Stimulated activated CD4-positive, alpha-beta T cell treated with anti-CD3 and anti-CD28 coated beads, Interleukin-4, amount 100 ng/mL, for 1 hour (primary cell): ENCODE measurements at places on chromosomes 5 and 9.

GRCh38 chr9:97598461-97599288, 34.5 kb downstream of the TSTD2 start:
- peak; percentile 64 for DNase-seq

DNA sequence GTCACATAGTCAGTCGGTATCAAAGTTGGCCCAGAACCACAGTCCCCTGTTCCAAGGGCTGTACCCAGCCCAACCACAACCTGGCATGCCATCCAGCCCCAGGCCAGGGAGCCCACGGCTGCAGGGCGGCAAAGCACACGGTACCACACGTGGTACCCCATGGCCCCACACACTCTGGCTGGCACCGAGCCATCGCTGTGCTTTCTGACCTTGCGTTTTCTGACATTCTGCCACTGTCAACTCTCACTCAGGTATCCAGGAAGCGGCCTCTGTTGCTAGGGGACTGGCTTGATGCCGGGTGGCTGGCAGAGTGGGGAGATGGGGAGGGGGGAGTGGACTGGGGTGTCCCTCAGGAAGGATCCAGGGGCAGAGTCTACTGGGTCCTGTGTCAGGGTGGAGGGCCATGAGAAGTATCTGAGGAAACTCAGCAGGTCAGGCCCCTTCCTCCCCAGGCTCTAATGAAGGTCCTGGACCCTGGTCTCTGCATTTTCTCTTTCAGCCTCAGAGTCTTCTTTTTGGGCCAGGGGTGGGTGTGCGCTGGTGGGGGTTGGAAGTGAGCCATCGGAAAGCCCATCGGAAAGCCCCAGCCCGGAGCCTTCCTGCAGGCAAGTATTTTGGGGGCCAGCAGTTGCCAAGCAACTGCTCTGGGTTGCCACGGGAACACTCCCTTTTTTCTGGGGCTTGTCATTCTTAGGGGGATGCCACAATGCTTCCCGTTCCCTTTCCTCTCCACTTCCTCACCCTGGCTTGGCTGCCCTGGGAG, 21.0 kb upstream of the RALGDS start:
- DNase-seq: peak; percentile 60

DNA sequence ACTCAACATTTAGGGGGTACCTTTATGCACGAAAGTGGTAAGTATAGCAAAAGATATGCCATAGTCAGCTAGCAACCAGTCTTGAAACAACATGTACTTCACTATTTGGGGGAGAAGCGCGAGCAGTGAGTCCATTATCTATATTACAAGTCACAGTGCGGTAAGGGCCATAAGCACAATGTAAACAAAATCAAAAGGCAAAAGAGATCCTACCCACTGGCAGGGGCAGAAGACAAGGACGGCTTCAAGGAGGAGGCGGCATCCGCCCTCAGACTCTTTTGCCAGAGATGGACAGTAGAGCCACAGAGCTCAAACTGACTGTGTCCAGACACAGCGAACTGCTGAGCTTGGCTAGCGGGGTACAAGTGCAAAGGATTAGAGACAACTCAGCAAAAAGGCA, 9.6 kb downstream of the MAPK9 start:
- DNase-seq: no peak

GRCh38 chr9:123725389-123725788, 204.5 kb downstream of the DENND1A start:
- DNase-seq: no peak

GRCh38 chr5:79976759-79977515, 14.1 kb downstream of the MTX3 start:
- no peak for DNase-seq

DNA sequence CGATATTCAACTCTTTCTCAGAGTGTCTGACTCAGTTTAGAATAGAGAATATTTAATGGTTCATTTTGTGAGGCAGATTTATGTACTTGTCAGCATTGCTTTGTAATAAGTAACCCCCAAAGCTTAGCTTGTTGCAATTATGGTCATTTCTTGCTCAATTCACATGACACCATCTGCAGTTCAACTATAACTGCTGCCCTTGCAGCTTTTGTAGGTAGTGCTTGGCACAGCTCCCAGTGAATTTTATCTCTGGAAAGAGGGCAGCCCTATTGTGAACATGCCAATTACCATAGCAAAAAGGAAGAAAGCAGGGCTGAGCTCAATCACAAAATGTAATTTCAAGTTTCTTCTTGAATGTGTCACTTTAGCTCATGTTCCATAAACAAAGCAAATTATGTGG, 1587.7 kb upstream of the ACO1 start:
- DNase-seq: no peak

DNA sequence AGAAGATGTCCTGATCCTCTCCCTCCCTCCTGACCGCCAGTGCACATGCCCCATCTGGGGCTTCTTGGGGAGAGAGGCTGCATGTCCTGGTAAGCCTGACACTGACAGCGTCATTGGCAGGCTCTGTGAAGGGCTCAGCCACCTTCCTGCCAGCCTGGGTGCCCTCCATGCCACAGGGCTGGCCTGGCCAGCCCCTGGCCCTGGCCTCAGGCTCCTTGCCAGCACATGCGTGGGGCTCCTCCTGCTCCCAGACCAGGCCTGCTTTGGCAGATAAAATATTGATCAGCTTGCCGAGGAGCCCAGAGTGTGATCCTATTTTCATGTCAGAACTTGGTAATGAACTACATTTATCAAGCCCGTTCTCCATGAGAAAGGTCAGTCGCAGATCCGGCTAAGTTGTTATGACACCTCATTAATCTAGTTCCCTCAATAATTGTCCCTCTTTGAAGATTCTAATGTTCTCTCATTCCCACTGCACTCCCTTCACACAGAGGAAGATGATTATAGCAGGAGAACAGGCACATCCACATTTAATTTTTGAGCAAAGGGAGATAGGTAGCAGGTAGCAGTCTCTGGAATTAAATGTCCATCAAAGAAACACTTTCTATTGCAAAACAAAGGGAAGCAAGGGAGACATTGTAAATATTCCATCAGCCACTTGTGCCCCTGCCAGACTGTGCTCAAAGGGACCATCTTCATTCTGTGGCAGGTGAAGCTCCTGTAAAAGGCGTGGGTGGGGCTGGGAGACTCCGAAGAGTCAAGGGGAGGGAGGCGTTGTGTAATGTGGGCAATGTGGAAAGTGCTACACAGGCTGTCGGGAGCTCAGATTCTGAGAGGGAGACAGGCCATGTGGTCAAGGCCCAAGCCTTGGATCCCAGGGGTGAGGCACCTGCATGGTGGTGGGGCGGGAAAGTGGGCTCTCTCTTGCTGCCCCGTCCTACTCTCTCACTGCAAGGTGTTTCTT, 272.0 kb downstream of the HSPA4 start:
- DNase-seq: no peak

DNA sequence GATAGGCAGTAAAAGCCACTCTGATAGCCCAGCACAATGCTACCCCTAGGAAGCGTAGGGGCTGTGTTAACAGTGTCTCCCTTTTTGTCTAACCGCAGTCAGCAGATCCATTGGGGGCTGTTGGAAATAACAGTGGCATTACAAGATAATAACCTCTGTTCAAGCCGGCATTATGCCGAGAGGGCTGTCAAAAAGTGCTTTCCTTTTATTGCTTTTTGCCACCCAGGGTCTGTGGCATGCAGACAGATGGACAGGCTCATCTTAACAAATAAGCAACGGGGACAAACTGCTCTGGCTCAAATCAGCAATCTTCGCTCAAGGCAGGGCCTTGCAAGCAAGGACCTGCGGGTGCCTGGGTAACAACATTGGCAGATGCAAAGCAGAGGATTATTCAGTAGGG, 123.3 kb downstream of the TLR4 start:
- no peak for DNase-seq

- DNase-seq: no peak
Measured at GRCh38 chr5:140953234-140953633, 13.0 kb upstream of the PCDHAC2 start.

GRCh38 chr5:125189531-125189941, 443.1 kb upstream of the ZNF608 start:
- no peak for DNase-seq

GRCh38 chr5:90882448-90882847, 323.9 kb downstream of the ADGRV1 start:
- no peak for DNase-seq

DNA sequence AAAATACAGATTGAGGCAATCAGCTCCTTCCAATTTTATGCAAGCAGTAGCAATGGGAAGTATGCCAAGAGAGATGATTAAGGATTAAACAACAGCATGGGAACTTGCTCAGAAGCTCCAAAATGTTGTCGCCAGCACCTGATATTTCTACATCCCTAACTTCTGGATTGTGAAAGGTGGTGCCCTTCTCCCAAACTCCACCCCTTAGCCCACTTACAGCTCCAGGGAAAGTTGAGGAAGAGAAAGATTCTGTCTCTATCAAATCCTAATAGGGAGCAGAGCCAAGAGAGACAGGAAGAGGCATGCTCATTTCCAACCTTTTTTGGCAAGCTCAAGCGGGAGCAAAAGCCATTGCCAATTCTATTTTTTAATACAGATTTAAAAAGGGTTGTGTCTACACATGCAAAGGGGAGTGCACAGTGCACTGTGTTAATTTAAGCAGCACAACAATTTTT, 92.4 kb upstream of the NR3C1 start:
- no peak for DNase-seq

GRCh38 chr5:4661326-4661725, 478.8 kb upstream of the ADAMTS16 start:
- no peak for DNase-seq

GRCh38 chr5:126081209-126081608, 342.0 kb upstream of the GRAMD2B start:
- no peak for DNase-seq

- DNase-seq: no peak
Measured at GRCh38 chr5:14428302-14429081, 153.1 kb upstream of the OTULINL start.

GRCh38 chr9:137588311-137588710, 2.0 kb downstream of the ZMYND19 start:
- DNase-seq: no peak

DNA sequence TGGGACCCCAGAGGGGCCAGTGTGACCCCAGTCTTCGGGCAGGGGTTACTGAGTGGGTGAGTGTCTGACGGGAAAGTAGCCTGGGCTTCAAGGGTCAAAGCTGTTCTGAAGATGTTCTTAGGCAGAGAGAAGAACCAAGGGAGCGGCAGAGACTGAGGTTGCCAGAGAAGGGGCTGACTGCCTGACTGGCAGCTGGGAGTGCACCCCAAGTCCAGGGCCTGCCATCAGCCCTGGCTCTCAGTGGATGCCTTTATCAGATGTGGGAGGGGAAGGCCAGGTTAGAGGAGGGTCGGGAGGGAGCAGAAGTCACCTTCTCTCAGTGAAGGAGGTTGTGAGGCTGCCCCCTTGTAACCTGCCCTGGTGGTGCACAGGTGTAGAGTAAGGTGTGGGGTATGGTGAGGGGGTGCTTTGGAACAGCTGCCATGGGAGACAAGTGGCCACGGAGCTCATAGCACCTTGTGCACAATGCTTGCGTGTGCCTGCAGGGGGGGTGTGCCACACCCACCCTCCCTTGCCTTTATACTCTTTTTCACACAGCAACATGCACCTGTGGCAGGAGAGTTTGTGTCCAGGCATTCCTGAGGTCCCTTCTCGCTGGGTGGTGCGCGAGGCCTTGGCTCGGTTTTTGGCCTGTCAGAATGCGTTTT, 18.9 kb downstream of the RALGPS1 start:
- no peak for DNase-seq

DNA sequence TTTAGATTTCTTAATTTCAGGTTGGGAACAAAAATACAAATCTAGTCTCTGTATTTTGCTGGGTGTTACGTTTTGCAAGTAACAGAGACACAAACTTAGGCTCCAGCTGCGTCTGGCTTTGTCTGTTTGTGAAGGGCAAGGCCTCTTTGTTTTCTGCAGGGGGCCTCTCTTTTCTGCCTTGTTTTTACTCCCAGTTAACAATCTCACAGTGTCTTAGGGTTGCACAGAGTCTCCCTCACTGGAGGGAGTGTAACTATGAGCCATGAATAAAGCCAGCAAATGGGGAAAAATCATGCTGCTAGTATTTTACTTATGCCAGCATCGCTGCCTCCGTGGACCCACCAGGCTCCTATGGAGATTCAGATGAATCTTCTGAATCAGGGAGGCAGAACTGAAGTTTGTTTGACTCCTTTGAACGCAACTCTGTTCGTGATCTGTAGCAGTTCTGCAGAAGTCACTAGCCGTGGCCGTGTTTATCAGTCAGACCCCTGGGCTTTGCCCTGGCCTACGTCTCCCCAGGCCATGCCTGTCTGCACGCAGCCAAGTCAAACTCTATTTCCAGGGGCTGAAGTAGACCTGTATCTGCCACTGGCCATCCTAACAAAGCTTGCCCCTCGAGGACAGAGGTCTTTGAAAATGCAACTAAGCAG, 77.2 kb downstream of the ATP10B start:
- no peak for DNase-seq

- DNase-seq: no peak
Measured at GRCh38 chr5:132243366-132243977, 14.0 kb upstream of the PDLIM4 start.

GRCh38 chr5:36705055-36705454, 98.6 kb downstream of the SLC1A3 start:
- no peak for DNase-seq

- DNase-seq: no peak
Measured at GRCh38 chr9:130118841-130119518, 53.2 kb upstream of the NCS1 start.

GRCh38 chr5:179195561-179196404, 135.6 kb downstream of the ZNF354C start:
- DNase-seq: no peak

- no peak for DNase-seq
Measured at GRCh38 chr5:148853868-148854267, 27.5 kb downstream of the ADRB2 start.

- no peak for DNase-seq
Measured at GRCh38 chr5:68467794-68468193, 252.2 kb downstream of the PIK3R1 start.

GRCh38 chr5:113760486-113760885, 247.0 kb downstream of the YTHDC2 start:
- DNase-seq: no peak
